CD4-positive, alpha-beta T cell treated with Interleukin-1 beta for 1 hour (primary cell): ENCODE measurements at places on chromosomes 16 and 17.

GRCh38 chr16:86878236-86879080, 300.1 kb downstream of the FOXL1 start:
- no peak for DNase-seq

DNA sequence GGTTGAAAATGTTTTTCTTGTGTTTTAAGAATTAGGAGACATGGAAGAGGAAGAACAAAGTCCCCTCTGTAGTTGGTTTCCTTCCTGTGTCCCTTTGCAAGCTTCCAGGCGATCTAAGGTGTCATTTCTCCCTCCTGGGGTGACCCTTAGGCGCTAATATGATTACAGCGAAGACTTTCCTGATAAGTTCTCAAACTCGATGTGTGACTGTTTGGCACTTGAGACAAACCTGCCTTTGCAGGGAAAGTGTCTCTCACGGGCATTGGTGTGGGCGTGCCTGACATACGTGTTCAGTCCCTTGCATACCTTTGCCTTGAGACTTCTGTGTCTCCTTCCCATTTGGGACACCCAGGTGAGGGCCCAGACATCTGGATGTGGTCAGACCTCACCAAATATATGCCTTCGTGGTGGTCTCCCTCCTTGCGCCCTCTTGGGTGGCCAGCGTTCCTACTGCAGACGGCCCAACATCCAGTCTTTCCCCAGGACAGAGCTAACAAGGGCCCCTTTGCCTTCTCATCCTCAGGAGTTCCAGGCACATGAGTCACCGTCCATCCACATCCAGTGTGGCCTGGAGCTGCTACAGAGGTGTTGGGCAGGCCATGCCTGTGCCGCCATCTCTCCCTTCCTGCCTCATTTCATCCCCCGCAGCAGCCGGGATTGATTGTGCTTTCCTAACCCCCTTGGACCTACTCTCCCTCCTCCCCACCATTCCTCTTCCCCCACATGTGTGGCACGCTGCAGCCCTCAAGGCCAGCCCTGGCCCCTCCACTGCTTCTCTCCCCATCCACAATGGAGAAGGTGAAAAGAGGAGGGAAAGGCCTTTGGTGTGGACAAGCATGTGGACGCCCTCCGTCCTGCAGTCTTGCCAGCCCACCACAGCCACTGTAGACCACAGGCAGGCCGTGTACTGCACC, 3.1 kb upstream of the JPT2 start:
- no peak for DNase-seq

DNA sequence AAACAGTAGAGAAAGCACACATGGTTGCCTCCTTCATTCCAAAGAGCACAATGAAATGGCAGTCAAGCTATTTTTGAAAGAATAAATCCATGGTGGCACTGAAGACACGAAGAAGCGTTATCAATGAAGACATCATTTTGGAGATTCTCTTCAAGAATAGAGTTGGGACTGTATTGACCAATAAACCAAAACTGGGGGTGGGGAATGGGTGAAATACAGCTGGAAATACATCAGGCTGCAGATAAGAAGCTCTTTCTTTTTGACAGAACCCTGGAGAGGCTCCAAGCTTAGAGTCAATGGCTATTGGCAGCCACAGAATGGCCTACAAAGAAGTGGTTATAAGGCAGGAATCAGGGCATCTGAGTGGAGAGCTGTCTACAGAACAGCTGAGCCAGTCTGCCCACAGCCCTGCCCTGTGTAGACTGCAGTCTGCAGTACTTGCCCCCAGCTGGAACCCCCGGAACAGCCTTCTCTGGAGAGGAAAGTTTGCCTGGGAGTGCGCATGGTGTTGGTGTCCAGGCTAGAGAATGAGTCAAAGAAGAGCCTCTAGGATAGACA, 100.4 kb downstream of the STX8 start:
- DNase-seq: no peak

DNA sequence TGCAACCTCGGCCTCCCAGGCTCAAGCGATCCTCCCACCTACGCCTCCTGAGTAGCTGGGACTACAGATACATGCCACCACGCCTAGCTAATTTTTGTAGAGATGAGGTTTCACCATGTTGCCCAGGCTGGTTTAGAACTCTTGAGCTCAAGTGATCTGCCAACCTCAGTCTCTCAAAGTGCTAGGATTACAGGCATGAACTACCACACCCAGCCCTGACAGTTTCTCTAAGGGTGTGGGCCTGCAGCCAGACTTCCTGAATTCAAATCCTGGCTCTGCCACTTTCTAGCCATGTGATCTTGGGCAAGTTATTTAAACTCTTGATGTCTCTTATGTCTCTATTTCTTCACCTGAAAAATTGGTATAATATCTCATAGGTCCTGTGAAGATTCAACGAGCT, 5.6 kb downstream of the CUEDC1 start:
- peak; percentile 21 for DNase-seq

DNA sequence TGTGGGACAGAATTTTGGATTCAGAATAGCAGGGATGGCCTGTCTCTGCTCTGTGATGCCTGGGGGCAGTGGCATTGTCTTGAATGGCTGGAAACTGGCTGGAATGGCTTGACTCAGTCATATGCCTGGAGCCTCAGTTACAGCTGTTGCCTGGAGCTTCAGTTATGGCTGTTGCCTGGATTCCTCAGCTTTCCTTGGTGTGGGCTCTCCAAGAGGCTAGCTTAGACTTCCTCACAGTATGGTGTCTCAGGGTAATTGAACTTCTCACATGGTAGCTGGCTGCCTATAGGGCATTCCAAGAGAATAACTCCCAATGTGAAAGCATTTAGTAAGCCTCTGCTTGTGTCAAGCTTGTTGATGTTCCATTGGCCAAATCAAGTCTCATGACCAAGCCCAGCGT, 21.1 kb downstream of the KRT23 start:
- DNase-seq: no peak

DNA sequence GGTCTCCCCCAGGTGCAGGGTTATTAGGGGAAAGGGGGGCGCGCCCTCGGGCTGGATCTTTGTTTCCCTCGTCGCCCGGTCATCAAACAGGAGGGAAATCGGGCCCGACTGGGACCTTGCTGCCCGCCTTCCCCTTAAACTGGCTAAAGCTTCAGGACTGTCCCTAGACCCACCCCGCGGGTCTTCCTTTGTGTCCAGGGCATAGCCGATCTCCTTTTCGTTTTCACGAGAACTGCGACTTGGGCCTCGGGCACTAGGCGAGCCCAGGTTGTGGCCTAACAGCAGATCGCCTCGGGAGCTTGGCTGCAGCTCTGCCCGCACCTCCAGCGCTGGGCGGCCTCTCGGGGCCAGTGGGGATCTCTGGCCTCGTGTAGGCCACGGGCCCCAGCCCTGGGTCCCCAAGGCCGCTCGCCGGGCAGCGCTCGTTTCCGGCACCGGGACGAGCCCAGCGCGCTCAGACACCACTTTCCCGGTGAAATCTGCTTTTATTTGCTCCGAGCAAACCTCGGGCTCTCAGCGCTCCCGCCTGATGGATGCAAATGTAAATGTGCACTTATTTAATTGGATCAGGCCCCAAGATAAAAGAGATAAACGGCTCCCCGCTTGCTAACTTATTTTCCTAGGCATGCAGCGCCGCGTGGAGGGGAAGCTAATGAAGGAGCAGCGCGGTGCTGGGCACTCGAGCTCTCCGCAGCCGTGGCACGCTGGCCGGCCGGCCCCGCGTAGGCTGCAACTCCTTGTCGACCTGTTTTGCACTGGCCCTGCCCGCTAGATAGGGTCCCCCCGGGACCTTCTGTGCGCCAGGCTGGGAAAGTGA, 7.8 kb downstream of the IRX5 start:
- no peak for DNase-seq

- no peak for DNase-seq
Observed at GRCh38 chr17:80461528-80462160, 14.8 kb downstream of the NPTX1 start.

- DNase-seq: no peak
Observed at GRCh38 chr17:79809530-79810129, 12.8 kb upstream of the CBX8 start.

- no peak for DNase-seq
Observed at GRCh38 chr16:66324815-66325515, 41.5 kb upstream of the CDH5 start.

DNA sequence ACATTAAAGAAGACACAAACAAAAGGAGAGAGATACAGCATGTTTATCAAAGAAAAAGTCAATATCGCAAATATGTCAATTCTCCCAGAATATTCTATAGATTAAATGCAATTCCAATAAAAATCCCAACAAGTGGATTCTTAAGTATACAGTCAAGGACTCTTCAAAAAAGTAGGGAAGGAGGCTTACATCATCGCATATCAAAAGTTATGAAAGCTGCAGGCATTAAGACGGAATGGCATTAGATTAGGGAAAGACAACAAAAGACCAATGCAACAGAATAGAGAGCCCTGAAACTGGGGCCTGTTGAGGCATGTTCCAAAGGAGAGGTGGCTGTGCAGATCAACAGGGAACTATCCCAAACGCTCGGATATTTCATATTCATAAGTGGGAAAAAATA, 76.0 kb downstream of the MARCHF10 start:
- no peak for DNase-seq

DNA sequence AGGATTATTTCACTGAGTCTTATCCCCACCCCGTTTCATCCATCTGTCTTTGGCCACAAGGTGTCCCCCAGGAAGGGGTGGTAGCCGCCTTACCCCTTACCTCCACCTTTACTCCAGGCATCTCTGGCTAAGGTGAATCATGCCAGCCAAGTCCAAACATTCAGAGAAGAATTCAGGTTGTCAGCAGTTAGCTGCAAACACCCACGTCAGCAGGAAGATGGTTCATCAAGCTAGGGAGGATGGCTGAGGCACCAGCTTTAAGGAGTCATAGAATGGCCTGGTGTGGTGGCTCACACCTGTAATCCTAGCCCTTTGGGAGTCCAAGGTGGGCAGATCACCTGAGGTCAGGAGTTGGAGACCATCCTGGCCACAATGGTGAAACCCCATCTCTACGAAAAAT, 61.0 kb downstream of the RBFOX1 start:
- DNase-seq: no peak

- DNase-seq: no peak
Observed at GRCh38 chr17:58694826-58695225, 2.4 kb downstream of the RAD51C start.

- no peak for DNase-seq
Observed at GRCh38 chr17:77083531-77083930, 57.2 kb upstream of the SEC14L1 start.

DNA sequence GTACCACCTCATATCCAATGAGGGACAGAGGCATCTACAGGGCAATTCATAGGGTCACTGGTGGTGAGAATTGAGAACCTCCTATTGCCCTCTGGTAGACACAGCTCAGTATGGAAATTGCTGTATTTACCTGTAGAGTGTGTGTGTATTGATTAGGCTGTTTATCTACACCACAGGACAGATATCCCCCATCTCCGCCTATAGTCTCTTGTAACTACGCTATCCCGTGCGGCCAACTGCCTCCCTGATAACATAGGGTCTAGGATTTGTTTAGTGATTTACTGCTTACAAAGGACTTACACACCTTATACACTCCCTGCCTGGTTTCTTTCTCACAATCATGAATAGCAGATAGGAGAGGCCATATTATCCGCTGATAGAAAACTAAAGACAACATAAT, 1.7 kb upstream of the STAT3 start:
- DNase-seq: no peak

DNA sequence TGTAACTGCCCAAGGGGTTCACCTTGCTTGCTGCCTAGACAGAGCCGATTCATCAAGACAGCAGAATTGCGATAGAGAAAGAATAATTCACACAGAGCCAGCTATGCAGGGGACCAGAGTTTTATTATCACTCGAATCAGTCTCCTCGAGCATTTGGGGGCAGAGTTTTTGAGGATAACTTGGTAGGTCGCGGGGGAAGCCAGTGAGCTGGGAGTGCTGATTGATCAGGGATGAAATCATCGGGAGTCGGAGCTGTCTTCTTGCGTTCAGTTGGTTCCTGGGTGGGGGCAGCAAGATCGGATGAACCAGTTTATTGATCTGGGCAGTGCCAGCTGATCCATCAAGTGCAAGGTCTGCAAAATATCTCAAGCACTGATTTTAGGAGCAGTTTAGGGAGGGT, 9.1 kb downstream of the ITGAM start:
- DNase-seq: no peak

DNA sequence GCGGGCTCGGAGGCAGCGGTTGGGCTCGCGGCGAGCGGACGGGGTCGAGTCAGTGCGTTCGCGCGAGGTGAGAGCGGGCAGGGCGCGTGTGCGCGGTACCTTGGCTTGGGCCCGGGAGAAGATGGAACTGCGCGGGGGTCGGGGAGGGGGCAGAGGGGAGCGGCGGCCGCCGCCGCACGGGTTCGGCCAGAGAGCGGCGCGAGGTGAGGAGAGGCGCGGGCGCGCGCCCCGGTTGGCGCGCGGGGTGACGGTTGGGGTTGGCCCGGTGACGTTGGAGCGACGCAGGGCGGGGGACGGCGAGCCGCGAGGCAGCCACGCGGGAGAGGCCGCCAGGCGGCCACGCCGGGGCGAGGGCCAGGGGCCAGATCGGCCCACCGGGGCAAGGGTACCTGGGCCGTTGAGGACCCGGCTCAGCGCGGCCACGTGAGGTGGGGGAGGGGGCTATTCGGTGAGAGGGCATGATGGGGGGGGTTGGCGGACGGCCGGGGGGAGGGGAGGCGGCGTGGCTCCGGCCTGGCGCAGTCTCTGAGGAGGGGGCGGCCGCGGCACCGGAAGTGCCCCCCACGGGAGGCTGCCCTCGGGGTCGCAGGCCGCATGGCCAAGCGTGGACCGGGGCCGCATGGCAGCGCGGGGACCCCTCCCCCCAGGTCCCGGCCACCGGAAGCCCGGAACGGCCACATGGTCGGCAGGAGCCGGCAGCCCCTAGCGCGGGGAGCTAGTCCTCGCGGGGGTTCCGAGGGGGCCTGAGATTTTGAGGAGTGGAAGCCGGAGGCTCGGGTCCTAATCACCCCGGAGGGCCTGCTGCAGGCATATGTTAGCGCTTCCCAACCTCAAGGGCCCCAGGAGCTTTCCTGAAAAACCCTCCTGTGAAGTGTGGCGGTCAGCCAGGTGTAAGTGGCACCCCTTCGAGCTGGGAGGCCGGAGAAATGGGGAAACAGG, 527 bp downstream of the EIF5A start:
- peak; percentile 64 for DNase-seq

- DNase-seq: no peak
Observed at GRCh38 chr17:81039096-81039495, 4.1 kb downstream of the BAIAP2 start.
